ENCODE measurements at places on chromosomes 3 and 15.

GRCh38 chr3:69273896-69274295 lies 112.0 kb downstream of the FRMD4B start:
- no peak for DNase-seq

DNA sequence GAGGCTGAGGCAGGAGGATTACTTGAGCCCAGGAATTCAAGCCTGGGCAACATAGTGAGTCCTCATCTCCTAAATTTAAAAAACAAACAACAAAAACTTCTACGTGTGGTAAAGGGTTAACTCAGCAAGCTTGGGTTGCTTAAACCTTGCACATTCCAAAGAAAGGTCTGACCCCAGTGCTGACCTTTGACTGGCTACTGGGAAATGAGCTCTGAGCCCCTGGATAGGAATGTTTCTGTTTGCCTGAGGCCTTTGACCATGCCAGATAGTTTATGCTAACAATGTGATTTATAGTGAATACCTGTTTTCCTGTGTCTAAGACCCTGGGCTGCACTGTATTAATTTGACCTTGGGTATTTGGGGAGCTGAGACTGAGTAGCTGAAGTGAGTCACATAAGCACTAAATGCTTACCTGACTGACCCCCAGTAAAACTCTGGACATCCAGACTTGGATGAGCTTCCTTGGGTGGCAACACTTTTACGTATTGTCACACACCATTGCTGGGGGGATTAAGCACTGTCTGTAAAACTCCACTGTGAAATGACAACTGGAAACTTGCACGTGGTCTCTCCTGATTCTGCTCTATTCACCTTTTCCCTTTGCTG lies 20.7 kb downstream of the TCAIM start:
- DNase-seq = no peak

- no peak for DNase-seq
These were observed 390.6 kb upstream of the CFAP20DC start for GRCh38 chr3:59440285-59441028.

GRCh38 chr3:31288641-31289100 lies 244.1 kb upstream of the STT3B start:
- no peak for DNase-seq

DNA sequence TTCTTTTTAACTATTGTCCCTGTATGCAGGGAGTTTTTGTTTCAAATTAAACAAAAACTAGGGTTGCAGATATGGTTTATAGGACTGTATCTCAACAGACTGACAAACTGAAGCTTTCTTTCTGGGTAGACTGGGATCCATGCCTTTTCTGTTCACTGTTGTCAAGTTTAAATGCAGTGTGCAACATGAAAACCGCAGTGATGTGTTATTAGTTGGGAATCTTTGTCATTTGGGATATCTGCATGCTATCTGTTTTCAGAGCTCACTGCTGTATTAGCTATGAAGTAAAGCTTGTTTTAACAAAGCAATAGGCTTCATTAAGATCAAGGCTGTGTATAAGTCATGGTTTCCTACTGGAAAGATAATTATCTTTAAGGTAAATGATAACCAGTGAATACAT lies 21.4 kb upstream of the MCF2L2 start:
- no peak for DNase-seq

DNA sequence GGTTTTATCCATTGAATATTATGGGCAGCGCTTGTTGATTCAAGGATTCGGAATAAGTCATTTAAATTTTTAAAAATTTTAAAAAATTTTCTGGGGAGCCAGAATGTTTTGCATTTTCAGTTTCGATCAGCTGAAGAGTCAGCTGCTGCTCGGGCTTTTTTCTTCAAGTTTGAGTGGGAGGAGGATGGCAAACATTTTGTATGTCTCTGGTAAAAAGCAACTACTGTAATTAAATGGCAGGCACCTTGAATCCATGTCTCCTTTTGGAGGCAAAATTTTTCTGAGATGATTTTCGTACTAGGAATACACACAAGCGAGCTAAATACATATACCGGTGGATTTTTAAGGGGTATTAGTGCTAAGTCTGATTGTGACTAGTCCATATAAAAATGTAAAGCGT lies 612 bp downstream of the C3orf38 start:
- no peak for DNase-seq

GRCh38 chr3:159787178-159787574 lies 201.5 kb upstream of the IL12A start:
- DNase-seq = no peak

- DNase-seq = peak; percentile 39
These were observed 28.6 kb upstream of the SEMA3F start for GRCh38 chr3:50126287-50127211.

DNA sequence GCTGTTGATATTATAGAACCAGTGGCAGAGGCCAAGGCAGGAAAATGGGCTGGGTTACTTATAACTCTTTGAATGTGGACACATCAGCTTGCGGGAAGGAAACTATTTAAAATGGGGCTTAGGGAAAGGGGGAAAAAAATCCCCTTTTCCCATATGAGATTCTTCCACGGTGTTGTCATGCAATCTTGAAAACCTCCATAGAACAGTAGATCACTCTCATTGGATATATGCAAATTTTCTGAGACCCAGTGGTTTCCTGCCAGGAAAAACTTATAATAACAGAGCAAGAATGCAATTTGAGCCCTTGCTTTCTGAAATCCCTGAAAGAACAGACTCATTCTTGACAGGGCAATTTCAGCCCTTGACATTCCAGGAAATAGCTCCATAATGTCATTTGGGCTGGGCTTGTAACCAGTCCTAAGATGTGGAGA lies 31.1 kb downstream of the TMEM212 start:
- DNase-seq = no peak

GRCh38 chr3:104388619-104389018 lies 978.1 kb upstream of the ALCAM start:
- no peak for DNase-seq

DNA sequence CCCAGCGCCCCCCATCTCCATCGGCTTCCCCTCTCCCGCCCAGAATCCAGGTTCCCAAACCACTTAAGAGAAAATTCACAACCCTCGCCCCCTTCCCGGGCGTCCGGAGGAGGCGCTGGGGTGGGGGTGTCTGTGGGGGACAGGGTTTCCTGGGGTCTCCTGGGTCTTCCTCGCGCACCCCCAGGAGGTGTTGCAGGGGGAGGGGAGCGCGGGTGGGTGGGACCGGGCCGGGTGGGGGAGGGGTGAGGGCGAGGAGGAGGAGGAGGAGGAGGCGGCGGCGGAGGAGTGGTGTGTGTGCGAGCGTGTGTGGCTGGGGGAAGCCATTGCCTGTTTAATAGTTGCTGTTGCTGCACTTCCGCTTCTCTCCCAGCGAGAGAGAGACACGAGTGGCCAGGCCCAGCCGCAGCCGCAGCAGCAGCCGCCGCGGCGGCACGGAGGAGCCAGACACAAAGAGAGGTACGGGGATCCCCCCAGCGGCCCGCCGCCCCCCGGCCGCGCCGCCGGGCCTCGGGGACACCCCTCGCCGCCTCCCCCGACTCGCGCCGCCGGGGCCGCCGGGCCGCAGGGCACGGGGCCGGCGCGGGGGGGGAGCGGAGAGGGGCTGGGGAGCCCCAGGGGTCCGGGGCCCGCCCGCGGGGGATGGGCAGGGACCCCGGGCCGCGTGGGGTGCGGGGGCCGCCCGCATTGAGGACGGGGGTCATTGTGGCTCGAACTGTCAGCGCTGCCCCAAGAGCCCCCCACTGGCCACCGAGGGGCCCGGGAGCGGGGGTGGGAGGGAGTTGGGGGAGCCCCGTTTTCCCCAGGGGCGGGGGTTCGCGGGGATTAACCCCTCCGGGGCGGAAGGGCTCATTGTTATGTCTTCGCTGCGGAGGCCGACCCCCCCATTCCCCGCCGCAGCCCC lies at the start of gene UBE2E1:
UBE2E1 (plus strand) TSS at position 323 of the 901 bp plus-strand sequence. CDS start 1,315 bp downstream, outside the sequence.
- DNase-seq = peak; percentile 84

GRCh38 chr3:115918900-115919299 lies 295.6 kb downstream of the GAP43 start:
- DNase-seq = no peak

- no peak for DNase-seq
These were observed 164.2 kb downstream of the ABHD5 start for GRCh38 chr3:43854916-43855315.

GRCh38 chr15:39488961-39489360 lies 91.9 kb upstream of the THBS1 start:
- DNase-seq = no peak

GRCh38 chr3:182327196-182327681 lies 466.1 kb upstream of the ATP11B start:
- DNase-seq = no peak

DNA sequence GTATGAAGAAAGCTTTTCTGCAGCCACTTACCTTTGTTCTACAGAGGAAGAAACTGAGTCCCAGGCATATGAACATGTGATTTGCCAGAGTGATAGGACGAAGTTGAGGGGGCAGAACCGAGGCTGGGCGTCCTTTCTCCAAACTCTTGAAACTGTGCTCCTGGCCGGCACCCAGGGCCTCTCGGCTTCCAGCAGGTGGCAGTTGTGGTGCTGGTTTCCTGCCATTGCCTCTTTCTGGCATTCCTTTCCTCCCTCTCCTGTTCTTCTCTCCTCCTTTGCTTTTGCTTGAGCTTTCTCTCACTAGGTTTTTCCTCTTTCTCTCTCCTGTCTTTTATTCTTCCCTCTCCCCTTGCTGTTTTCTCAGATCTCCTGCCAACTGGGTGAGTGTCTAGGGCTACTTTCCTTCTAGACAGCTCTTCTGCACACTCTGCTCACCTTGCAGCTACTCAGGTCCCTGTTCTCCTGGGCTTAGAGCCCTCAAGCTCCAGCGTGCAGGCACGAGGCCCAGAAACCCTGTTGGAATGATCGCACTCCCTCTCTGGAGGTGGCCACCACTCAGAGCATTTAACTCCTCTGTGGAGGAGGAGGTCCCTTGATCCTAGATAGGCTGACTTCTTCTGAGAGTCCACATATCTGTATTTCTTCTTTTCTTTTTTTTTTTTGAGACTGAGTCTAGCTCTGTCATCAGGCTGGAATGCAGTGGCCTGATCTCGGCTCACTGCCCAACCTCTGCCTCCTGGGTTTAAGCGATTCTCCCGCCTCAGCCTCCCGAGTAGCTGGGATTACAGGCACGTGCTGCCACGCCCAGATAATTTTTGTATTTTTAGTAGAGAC lies 26.2 kb downstream of the TRAK1 start:
- DNase-seq = peak; percentile 69

- no peak for DNase-seq
These were observed 146.7 kb upstream of the THBS1 start for GRCh38 chr15:39434163-39434562.

DNA sequence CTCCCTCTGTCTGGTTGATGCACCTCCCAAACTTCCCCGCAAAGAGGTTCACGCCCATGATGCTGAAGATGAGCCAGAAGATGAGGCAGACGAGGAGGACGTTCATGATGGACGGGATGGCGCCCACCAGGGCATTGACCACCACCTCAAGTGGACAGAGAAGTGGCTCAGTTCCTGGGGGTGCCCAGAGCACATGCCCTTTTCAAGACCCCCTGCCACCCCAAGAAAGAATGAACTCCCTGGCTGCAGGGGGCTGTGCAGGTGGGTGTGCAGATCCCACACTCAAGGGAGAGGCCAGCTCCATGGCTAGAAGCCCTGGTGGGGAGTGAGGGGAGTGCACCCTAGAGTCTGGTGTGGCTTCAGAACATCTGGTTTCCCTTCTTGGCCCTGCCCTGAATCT lies 64.1 kb downstream of the EXOG start:
- peak; percentile 9 for DNase-seq

GRCh38 chr3:108823227-108823626 lies 641 bp downstream of the TRAT1 start:
- no peak for DNase-seq

- DNase-seq = no peak
These were observed 117.9 kb downstream of the LIPC start for GRCh38 chr15:58549785-58550074.

- no peak for DNase-seq
These were observed 79.8 kb downstream of the SHQ1 start for GRCh38 chr3:72768481-72768880.

- no peak for DNase-seq
These were observed 192.8 kb upstream of the RORA start for GRCh38 chr15:61421938-61422337.

DNA sequence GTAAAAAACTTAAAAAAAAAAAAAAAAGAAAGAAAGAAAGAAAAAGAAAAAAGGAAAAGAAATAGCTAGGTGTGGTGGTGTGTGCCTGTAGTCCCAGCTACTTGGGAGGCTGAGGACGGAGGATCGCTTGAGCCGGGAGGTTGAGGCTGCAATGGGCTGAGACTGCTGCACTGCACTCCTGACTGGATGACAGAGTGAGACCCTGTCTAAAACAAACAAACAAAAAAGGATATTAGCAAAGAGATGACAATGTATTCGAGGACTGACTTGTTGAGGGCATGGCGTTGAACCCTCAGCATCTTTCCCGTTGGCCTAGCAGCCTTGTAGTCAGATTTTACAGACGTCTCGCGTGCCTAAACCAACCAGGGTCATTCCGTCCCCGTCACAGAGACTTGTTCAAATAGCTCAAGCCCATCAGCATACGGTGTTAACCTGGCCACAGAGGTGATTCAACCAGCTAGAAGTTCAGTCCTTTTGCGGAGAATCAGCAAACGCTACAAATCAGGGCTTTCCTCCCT lies 528 bp upstream of the NIT2 start:
- DNase-seq = no peak

DNA sequence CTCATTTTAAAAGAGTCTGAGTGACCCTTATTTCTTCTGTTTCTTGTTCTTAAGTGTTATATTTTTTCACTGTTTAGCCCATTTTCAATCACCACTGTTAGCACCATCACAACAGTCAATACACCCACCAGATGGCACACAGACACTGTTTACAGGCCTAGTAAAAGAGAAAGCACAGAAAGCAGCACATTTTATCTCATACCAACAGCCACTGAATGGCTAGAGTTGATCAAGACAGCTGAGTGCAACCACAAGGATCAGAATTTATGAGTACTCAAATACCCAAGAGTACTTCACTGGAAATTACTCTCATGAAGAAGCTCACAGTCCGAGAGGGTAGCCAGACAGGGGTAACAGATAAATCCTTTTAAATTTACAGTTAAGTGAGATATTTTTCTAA lies 127.0 kb downstream of the TFDP2 start:
- no peak for DNase-seq

DNA sequence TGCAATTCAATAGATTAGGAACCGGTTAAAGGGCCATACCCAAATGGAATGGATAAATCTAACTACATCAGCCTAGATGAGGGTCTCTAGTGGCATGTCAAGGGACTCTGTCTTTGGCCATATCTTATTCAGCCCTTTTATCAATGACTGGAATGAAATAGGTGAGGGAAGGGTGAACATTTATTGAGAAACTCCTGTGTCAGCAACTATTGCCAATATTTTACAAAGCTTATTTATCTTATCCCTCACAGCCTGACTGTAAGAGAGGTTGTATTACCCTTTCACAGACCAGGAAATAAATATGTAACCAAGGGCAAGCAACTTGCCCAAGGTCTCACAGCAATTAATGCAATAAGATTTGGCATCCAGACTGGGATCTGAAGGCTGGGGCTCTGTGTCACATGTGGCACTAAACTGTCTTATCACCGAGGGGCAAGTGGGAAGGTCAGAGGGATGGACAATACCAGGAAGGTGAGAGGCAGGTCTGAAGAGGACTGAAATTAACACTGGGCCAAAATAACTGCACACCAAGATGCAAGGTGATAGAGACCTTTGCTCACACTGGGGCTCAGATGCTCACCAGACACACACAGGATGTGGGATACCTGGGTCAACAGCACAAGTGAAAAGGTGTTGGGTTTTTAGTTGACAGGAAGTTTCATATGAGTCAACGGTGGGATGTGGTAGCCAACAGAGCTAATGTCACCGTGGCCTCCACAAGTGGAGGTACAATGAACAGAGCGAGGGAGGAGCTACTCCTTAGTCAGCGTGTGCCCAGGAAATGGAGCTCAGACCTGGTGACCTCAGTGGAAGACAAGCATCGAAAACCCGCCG lies 261.3 kb downstream of the RPLP1 start:
- no peak for DNase-seq

Measured in lower lobe of right lung (tissue), 2 donors.